Lung (tissue), 17 donors: ENCODE measurements at places on chromosomes 11 and 22. TPM values are rescaled to one million over a fixed set of nuclear protein-coding genes. Genes with fewer than 3 reads are reported as not detected.

- no peak overlapping the region for H3K27ac ChIP-seq
- no peaks in the 10 kb centered on the region for H3K27me3 ChIP-seq
- H3K4me3 ChIP-seq, result no peak overlapping the region
- no peak for DNase-seq
These were observed 51.0 kb downstream of the UBASH3B start for GRCh38 chr11:122706291-122707088.

DNA sequence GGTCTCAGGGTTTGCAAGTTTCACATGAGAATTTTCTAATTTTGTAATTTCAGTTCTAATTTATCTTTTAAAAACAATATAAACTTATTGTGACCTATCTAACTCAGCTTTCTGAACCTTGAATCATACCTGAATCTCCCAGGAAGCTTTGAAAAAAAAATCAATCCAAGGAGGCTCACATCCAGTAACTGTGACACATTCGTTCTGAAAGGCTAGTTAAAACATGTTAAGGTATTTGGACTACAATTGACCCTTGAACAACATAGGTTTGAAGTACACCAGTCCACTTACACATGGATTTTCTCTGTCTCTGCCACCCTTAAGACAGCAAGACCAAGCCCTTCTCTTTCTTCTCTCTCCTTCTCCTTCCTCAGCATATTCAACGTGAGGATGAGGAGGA, 40.0 kb downstream of the DDI1 start:
- no peak overlapping the region for H3K4me3 ChIP-seq
- H3K36me3 ChIP-seq, result no peaks in the 10 kb centered on the region
- H3K27me3 ChIP-seq, result no peaks in the 10 kb centered on the region
- no peak for DNase-seq

DNA sequence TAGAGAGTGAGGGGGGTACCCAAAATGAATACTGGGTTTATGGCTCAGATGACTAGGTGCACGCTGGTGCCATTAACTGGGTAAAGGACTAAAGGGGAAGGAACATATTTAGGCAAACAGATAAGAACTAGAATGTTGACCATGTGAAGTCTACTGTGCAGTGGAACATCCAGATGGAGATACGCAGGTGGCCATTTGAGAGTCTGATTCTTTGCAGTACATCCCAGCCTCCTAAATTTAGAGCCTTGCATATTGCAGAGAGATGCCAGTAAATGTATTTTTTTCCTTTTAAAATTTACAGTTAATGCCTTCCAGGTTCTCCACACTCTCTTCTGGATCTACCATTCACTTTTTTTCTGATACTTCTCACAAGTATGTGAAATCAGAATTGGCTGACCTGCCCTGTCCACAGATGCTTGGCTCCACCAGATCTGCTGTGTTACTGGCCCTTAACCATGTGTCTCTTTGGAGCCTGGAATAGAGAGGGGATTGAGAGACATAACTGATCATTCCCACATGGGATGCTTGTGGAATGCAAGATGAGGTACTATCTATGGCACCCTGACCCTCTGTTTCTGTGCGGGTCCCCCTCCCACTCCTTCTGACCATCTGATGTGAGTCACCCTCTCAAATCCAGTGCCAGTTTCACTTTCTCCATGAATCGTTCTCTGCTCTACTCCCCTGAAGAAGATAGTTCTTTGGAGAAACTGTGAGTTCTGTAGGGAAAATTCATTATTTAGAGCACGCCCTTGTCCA, 77.0 kb upstream of the NCAM1 start:
- no peak overlapping the region for H3K27ac ChIP-seq
- H3K4me3 ChIP-seq, result no peak overlapping the region
- H3K4me1 ChIP-seq, result peaks cover 2% of the 10 kb centered on the region
- no peaks in the 10 kb centered on the region for H3K36me3 ChIP-seq

DNA sequence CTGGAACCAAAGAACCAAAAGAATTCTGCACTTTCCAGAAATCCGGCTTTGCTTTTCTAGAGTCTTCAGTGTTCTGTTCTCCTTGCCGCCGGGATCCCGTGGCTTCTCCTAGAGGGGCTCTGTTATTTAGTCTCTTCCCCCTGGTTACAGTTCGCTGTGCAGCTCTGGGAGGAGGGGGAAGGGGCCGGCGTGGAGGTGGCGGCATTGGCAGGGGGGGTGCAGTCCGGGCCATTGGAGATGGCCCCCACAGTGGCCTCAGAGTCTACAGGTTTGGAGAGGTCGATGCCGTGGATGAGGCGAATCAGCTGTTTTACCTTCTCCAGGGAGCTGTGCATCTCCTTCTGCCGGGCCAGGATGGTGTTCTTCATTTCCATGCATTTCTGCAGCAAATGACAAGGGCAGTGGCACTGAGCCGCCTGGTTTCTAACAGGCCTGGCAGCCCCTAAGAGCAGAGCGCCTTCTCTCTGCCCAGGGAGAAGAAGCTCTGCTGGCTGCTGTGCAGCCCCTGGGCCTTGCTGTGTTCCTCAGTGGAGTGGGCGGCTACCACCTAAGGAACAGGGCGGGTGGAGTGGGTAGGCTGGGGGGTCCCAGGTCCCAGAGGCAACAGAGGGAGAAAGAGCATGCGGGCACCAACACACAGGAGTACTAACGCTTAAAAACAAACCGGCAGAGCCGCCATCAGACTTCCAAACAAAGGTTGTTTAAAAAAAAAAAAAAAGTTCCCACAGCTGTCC, 11.6 kb downstream of the LARGE2 start:
- no peaks in the 10 kb centered on the region for H3K4me1 ChIP-seq
- no peaks in the 10 kb centered on the region for H3K27me3 ChIP-seq
- no peak overlapping the region for H3K4me3 ChIP-seq
- H3K27ac ChIP-seq, result no peak overlapping the region
- H3K36me3 ChIP-seq, result peaks cover 39% of the 10 kb centered on the region

The ZBTB16 gene
- total RNA-seq, result 165 TPM

The CARD18 gene
- total RNA-seq, result not detected

The MMP27 gene
- total RNA-seq, result not detected

The SLC25A45 gene
- 7.3 TPM for total RNA-seq

The VPREB1 gene
- total RNA-seq, result not detected
